ENCODE measurements at places on chromosomes 4 and X. TPM values are rescaled to one million over a fixed set of nuclear protein-coding genes. Genes with fewer than 3 reads are reported as not detected.

Gene OTC
- total RNA-seq = not detected

Gene NRK
- not detected for total RNA-seq

Gene TMEM156
- 11.7 TPM for total RNA-seq

Gene SPANXN4
- not detected for total RNA-seq

- H3K4me3 ChIP-seq = no peak overlapping the region
- peaks cover 7% of the 10 kb centered on the region for H3K4me1 ChIP-seq
- no peaks in the 10 kb centered on the region for H3K36me3 ChIP-seq
- no peak overlapping the region for H3K27ac ChIP-seq
Measured at GRCh38 chr4:42786350-42787078, 106.0 kb upstream of the GRXCR1 start.

DNA sequence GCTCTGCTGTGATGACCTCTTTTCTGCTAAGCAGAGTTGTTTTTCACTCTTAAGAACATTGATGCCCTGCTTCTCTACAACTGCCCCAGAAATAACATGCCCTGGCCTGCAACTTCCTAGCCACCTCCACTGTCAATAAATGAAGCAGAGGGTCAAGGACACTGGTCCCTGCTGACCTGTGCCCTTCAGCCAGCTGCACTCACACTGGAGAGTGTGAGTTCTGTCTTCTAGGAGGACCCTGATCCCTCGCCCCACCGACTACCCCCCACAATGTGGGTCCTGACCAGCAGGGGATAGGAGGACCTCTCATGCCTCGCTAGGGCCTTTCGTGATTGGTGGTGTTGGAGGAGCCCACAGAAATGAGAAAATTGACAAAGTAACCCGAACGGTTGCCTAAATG lies 408.1 kb upstream of the GALNT7 start:
- no peaks in the 10 kb centered on the region for H3K4me1 ChIP-seq
- DNase-seq = no peak
- no peak overlapping the region for H3K27ac ChIP-seq
- H3K27me3 ChIP-seq = no peaks in the 10 kb centered on the region

- DNase-seq = no peak
- no peak overlapping the region for H3K27ac ChIP-seq
- H3K4me3 ChIP-seq = no peak overlapping the region
- H3K4me1 ChIP-seq = peaks cover 2% of the 10 kb centered on the region
- no peaks in the 10 kb centered on the region for H3K36me3 ChIP-seq
Measured at GRCh38 chr4:147586637-147587036, 30.6 kb upstream of the TMEM184C start.

DNA sequence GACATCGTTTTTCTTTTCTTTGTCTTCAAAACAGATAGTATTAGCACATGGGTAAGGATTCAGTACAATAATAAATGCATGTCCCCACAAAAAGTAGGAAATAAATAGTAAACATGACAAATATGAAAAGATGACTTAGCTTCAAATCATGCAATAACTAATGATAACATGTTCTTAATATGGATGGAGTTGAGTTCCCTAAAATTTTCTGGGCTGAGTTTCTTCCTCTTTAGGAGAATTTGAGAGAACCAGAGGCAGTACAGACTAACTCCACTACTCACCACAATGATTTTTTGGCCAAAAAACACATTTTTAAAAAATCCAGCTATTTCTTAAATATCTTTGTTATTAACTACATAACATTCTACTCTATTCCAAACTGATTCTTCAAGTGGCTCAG lies 432.3 kb upstream of the HS3ST1 start:
- no peak overlapping the region for H3K4me3 ChIP-seq
- H3K4me1 ChIP-seq = no peaks in the 10 kb centered on the region
- no peaks in the 10 kb centered on the region for H3K36me3 ChIP-seq
- no peak for DNase-seq
- H3K27me3 ChIP-seq = peaks cover 7% of the 10 kb centered on the region

DNA sequence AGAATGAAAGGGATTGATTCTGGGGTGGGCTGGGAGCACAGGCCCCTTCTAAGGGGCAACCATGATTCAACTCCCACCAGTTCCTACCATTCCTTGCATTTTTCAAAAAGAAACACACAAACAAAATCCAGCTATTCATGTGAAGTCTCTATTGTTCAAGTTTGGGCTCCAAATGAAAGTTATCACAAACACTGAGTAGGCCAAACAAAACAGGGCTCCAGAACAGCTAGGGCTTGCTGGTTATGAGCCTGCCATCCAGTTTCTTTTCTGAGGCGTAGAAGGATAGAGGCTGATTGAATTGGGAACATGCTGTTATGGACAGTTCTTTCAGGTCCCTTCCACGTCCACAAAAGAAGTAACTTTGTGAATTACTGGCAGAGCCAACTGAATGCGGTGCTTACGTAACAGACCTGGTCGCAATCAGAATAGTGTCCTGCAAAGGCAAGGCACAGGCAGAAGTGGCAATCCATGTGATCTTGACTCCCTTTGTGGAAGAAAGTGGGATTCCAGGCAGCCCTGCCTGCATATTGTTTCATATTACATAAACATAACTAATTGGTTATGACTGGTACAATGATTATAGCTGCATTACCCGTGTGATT lies 244.5 kb downstream of the SCFD2 start:
- no peaks in the 10 kb centered on the region for H3K27me3 ChIP-seq
- no peak for DNase-seq
- H3K27ac ChIP-seq = no peak overlapping the region
- H3K4me3 ChIP-seq = no peak overlapping the region
- H3K4me1 ChIP-seq = peaks cover 20% of the 10 kb centered on the region

Gene CSAG3
- total RNA-seq = not detected

DNA sequence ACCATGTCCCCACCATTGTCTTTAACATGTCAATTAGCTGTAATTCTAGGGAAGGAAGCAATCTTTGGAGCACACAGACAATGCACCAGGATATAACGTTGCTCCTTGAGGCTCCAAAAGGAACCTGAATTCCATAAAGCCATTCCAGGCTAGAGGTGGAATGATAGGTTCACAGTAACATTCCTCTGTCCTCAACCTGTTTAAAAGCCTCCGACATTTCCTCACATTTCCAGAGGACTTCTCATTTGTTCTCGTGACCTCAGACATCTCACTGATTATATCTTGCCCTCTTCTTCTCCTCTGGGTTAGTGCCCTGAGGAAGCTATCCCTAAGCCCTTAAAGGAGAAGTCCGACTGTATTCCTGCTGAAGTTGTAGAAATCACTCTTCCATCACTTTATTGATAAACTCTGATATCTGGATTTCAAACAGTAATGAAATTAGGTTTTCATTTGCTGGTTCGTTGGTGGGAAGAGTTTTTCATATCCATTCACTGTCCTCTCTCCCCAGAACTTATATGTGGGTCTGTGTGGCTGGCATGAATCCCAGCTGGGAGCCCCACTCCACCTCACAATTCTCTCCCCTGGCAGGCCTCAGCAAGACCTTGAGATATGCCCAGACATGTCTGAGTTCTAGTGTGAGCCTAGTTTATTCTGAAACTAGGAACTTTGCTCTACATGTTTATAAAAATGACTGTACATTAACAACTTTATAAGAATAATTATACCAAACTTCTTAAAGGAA lies 44.2 kb upstream of the PRSS12 start:
- H3K36me3 ChIP-seq = no peaks in the 10 kb centered on the region
- H3K27ac ChIP-seq = no peak overlapping the region
- DNase-seq = no peak
- peaks cover 24% of the 10 kb centered on the region for H3K27me3 ChIP-seq

- DNase-seq = no peak
- H3K4me3 ChIP-seq = no peak overlapping the region
- no peaks in the 10 kb centered on the region for H3K27me3 ChIP-seq
- no peaks in the 10 kb centered on the region for H3K36me3 ChIP-seq
- H3K27ac ChIP-seq = no peak overlapping the region
Measured at GRCh38 chrX:133939655-133940302, 45.6 kb downstream of the GPC3 start.

DNA sequence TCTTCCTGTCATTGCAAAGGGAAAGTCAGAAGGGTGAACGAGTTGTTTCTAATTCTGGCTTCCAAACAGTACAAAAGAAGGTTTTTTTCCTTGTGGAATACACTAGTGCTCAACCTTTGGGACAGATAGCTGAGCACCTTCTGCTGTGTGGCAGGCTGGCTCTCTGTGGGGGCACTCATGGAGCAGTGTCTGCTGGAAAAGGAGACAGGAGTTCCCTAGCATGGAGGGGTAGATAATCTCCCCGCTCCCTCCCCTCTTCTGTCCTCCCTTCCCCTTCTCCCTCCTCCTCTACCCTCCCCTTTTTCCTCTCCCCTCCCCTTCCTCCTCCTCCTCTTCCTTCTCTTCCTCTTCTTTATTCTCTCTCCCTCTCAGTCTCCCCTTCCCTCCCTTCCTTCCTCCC lies 62.4 kb upstream of the MTM1 start:
- H3K27me3 ChIP-seq = peaks cover 3% of the 10 kb centered on the region
- no peaks in the 10 kb centered on the region for H3K4me1 ChIP-seq
- H3K27ac ChIP-seq = no peak overlapping the region

DNA sequence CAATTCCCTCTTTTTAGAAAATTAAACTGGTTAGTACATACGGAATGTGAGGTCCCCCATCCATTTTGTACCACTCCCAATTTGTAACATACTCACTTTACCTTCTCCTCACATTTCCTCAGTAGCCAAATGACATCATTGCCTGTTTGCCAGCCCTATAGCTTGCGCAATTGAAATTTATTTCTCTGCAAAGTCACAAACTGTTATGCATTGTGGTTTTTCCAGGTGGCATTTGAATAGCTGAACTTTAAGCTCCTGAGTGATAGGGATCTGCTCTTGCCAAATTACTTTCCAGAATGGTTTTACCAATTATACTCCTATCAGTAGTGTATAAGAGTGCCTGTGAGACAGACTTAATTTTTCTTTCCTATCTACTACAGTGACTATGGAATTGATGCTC lies 7.7 kb downstream of the COL4A5 start:
- no peak for DNase-seq
- no peak overlapping the region for H3K27ac ChIP-seq
- H3K36me3 ChIP-seq = no peaks in the 10 kb centered on the region
- H3K4me1 ChIP-seq = no peaks in the 10 kb centered on the region
- H3K27me3 ChIP-seq = peaks cover 4% of the 10 kb centered on the region
- H3K4me3 ChIP-seq = no peak overlapping the region

DNA sequence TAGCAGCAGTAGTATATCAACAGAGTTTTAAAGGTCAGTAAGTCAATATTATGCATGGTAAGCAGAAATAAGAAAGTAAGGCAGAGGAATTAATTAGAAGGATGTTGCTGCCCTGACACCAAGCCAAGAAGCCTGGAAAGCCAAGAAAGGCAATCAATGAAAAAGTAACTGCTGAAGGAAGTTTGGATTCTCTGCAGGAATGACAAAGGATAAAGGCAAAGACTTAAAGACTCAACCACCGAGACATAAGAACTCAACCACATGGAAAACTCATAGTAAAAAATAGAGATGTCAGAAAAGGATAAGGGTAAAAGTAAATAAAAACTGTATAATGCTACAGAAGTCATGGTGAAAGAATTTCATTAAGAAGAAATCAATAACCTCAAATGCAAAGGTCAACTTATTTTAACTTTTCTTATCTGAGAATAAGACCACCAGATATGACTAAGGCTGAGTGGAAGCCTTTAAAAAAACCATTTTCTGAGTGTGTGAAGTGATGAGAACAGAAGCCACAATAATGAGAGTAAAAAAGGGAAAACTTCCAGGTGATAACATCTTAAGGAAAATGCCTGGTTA lies 55.2 kb downstream of the NEK1 start:
- no peaks in the 10 kb centered on the region for H3K4me1 ChIP-seq
- H3K27ac ChIP-seq = no peak overlapping the region
- DNase-seq = no peak
- H3K36me3 ChIP-seq = peaks cover 31% of the 10 kb centered on the region
- H3K4me3 ChIP-seq = no peak overlapping the region
- H3K27me3 ChIP-seq = no peaks in the 10 kb centered on the region

DNA sequence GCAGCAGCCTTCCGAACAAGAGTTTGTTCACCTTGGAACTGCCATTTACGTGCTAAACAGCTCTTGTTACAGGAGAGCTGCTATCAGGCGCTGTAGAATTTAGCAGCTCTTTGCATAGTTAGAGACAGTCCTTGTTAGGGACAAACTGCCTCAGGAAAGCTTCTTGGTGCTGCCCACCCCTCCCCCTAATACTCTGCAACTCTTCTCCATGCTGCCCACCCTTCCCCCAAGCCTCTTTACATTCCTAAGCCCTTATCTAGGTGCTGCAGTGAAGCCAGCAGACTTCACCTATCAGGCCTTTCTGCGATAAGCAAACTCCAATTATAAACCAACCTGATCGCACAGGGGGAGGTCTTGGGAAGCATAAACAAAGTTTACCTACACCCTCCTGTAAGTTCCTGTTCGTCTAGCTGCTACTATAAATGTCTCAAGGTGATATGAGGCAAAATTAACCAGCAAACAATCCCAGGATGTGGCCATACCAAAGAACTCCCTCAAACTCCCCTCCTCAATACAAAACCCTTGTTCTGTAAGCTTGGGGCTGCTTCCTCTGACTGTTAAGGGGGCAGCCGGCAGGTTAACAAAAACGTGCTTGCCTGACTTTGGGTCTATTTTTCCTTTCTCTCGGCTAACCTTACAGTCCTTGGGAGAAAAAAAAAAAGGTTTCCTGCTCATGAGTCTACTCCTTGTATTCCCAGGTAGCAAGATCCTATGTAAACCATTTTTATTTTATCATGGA lies 74.0 kb upstream of the GC start:
- DNase-seq = no peak
- H3K4me3 ChIP-seq = no peak overlapping the region
- no peak overlapping the region for H3K27ac ChIP-seq
- no peaks in the 10 kb centered on the region for H3K36me3 ChIP-seq

DNA sequence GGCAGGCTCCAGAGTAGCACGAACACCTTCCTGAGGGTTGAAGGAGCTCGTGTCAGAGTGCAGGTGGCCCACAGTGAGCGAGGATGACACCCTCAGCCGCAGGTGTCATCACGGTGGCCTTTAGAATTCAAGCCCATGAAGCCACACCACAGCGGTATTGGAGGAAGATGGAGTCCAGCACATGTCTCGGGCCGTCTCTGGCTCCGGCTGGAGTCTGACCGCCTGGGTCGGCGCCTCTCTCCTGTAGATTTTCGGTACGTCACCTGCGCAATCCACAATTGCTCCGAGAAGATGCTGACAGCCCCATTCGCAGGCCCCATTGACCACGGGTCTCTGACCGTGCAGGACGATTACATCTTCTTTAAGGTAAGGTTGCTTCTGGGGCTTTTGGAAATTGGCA lies 229.4 kb upstream of the PSAPL1 start:
- H3K36me3 ChIP-seq = no peaks in the 10 kb centered on the region
- no peaks in the 10 kb centered on the region for H3K4me1 ChIP-seq
- H3K4me3 ChIP-seq = no peak overlapping the region
- H3K27me3 ChIP-seq = no peaks in the 10 kb centered on the region
- no peak for DNase-seq
- H3K27ac ChIP-seq = no peak overlapping the region

- no peak for DNase-seq
- no peaks in the 10 kb centered on the region for H3K4me1 ChIP-seq
- H3K36me3 ChIP-seq = no peaks in the 10 kb centered on the region
- peaks cover 27% of the 10 kb centered on the region for H3K27me3 ChIP-seq
- no peak overlapping the region for H3K4me3 ChIP-seq
Measured at GRCh38 chr4:57191523-57192034, 81.4 kb upstream of the IGFBP7 start.

Gene EDA
- total RNA-seq = 1.3 TPM

- no peak overlapping the region for H3K27ac ChIP-seq
- H3K4me1 ChIP-seq = no peaks in the 10 kb centered on the region
- no peaks in the 10 kb centered on the region for H3K36me3 ChIP-seq
- H3K27me3 ChIP-seq = no peaks in the 10 kb centered on the region
- no peak overlapping the region for H3K4me3 ChIP-seq
Measured at GRCh38 chrX:10893366-10893765, 217.8 kb upstream of the HCCS start.
